ENCODE measurements at places on chromosomes 7 and 10. TPM values are rescaled to one million over a fixed set of nuclear protein-coding genes. Genes with fewer than 3 reads are reported as not detected.
A peak's percentile ranks its signal among the peaks of the same experiment; 100 is the strongest.

DNA sequence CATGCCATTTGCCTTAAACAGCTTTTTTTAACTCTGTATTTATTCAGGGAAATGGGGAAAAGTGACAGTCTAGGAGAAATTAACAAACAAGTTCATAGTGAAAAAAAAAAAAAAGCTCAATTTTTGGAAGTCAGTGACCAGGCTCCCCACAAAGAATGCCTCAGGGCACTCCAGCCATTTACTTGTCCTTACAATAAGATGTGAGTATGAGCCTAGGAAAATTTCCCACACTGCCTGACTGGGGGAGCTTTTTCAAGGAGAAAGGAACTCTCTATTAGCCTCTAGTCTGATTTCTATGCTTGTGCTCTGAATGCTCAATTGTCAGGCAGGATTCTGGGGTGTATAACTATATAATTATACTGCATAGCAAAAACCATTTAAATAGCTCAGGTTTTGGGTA lies 74.9 kb upstream of the NRBF2 start:
- H3K36me3 ChIP-seq, result no peaks in the 10 kb centered on the region
- no peaks in the 10 kb centered on the region for H3K27me3 ChIP-seq
- no peaks in the 10 kb centered on the region for H3K4me1 ChIP-seq

DNA sequence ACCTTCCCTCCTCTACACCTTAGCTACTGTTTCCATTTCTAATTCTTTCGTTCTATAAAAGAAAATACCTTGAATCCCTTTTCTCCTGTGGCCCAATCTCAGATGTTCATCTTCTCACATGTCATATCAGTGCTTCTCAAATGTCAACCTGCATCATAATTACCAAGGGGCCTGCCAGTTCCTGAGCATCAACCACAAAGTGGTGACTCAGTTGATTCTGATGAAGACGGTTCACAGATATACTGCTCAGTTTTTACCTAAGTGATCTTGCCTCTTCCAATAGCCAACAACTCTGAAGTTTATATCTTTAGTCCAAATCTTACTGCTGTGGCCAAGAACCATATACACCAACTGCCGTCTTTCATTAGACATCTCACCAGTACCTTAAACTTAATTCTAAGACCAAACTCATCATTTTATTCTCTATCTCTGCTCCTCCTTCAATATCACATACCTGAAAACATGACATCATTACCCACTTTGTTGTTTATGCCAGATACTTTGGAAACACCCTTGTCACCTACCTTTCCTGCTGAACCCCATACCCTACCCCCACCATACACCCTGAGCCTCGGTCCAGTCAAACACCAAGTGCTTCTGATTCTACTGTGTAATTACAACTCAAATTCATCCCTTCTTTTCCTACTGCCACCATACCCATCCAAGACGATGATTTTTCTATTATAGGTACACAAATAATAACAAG lies 115.5 kb downstream of the LMBR1 start:
- DNase-seq, result no peak
- no peak overlapping the region for H3K4me3 ChIP-seq
- H3K36me3 ChIP-seq, result no peaks in the 10 kb centered on the region
- H3K27ac ChIP-seq, result no peak overlapping the region

DNA sequence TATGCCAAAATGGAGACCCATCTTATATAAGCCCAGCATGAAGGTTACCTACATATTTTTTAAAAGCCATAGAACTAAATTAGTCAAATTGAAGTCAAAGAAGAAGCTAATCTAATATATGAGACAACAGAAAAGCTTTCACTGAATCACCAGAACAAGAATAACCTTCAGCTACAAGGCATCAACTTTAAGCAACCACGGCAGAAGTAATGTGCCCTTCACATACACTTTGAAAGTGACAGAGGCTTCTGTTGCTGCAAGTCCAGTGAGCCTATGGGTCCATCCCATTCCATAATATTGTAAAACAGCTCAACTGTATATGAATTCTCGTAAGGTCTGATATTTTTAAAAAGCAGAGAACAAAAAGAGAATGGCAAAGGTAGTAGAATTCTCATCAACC lies 36.5 kb downstream of the CTNNA3 start:
- H3K36me3 ChIP-seq, result no peaks in the 10 kb centered on the region
- no peaks in the 10 kb centered on the region for H3K27me3 ChIP-seq
- no peak overlapping the region for H3K27ac ChIP-seq
- H3K4me1 ChIP-seq, result no peaks in the 10 kb centered on the region
- no peak overlapping the region for H3K4me3 ChIP-seq

GRCh38 chr7:112452102-112452888 lies 2.0 kb downstream of the IFRD1 start:
- H3K4me3 ChIP-seq, result peak overlapping the region; percentile 94
- no peaks in the 10 kb centered on the region for H3K27me3 ChIP-seq
- H3K27ac ChIP-seq, result peak overlapping the region; percentile 100
- no peak for DNase-seq

GRCh38 chr10:33863352-33863751 lies 528.9 kb upstream of the NRP1 start:
- H3K27me3 ChIP-seq, result no peaks in the 10 kb centered on the region
- DNase-seq, result no peak
- H3K4me3 ChIP-seq, result no peak overlapping the region
- H3K27ac ChIP-seq, result no peak overlapping the region
- H3K4me1 ChIP-seq, result peaks cover 13% of the 10 kb centered on the region

NPC1L1 gene
- 0.03 TPM for polyA plus RNA-seq

Measured in spleen (tissue), 13 donors.